Right renal pelvis (tissue), 4 donors: ENCODE measurements at places on chromosomes 1 and 21.

- DNase-seq = no peak
Measured at GRCh38 chr1:223678841-223679240, 13.3 kb upstream of the CAPN8 start.

DNA sequence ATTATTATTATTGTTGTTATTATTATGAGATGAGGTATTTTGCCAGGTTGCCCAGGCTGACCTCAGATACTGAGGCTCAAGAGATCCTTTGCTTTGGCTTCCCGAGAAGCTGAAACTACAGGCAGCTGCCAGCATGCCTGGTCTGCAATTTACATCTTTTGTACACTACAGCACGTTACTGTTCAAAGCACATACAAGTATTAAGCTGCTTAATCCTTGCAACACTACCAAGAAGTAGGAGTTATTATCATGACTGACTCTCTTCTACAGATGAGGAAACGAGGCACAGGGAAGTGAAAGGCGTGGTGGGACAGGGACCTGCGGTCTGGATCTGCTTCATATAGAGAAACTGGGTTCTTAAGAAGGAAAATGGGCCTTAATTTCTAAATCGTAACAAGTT, 11.6 kb downstream of the ERG start:
- DNase-seq = no peak

- no peak for DNase-seq
Measured at GRCh38 chr21:38380481-38381137, 117.7 kb downstream of the ERG start.

DNA sequence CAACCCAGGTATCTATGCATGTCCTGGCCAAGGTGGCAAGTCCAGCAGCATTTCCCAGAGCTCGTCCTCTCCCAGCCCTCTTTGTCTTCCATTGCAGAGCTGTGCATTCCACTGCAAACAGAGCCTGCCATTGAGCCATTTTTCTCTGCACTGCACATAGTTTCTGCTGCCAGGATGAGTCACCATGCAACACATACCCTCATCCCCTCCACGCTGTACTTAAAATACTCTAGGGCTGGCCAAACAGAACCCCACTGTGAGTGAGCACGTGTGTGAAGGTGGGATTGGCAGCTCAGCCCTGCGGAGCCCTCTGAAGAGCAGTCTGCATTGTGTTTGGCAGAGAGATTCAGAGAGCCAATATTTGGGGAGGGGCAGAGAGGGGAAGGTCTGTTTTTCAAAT, 3.9 kb upstream of the ATP1B1 start:
- no peak for DNase-seq

DNA sequence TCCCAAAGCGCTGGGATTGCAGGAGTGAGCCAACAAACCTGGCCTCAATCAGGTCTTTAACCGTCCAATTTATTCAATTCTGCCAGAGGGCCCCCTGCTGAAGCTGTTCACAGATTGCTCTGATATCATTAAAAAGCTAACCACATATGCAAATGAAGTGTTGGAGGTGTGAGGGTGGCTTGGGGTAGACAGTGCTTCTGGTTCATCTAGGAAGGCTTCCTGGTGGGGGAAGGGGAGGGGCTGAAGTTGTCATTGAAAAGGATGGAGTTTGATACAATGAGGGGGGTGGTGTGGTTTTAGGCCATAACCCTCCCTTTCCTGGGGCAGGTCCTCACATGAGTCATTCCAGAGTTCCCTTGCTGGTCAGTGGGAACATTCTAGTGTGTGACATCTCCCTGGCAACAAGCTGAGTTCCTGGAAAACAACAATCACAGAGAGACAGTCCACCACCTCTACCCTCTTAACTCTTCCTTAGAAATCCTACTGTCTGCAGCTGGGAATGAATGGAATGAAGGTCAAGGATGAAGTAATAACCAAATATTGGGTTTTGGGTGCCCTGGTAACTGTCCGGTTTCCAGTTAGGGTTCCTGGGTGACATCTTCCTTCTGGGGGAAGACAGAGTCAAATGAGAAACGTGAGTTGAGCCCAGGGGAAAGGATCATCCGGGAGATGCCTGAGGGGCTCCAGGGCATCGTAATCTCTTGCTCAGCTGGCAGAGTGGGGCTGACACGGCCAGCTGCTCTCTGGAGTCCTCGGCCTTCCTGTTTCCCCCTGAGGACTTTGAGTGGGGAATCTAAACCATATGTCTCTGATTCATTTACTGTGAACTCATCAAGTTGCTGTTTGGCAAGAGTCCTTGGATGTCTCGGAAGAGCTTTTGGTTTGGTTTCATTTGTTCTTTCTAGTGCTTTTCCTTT, 32.2 kb downstream of the BATF3 start:
- DNase-seq = no peak

GRCh38 chr1:207868774-207869721, 41.9 kb downstream of the CD34 start:
- DNase-seq = peak; percentile 76

- DNase-seq = no peak
Measured at GRCh38 chr1:241105147-241105546, 251.9 kb downstream of the RGS7 start.

DNA sequence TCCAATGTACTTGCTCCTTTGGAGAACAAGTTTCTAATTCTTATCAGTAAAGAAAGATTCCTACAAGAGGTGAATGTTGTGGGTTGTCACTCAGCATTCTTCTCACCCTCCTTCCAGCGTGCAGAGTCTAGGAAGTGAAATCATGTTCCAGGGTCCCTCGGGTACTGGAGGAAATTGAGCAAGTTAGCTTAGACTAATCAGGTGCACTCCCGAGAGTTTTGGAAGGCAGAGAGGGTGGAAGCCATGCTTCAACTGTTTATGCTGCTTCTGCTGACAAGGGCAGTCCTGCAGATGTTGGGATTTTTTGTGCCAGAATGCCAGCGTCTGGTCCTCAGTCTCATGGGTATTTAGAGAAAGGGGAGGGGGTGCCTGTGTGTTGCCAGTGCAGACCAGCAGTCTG, 5.3 kb upstream of the C1orf115 start:
- no peak for DNase-seq

DNA sequence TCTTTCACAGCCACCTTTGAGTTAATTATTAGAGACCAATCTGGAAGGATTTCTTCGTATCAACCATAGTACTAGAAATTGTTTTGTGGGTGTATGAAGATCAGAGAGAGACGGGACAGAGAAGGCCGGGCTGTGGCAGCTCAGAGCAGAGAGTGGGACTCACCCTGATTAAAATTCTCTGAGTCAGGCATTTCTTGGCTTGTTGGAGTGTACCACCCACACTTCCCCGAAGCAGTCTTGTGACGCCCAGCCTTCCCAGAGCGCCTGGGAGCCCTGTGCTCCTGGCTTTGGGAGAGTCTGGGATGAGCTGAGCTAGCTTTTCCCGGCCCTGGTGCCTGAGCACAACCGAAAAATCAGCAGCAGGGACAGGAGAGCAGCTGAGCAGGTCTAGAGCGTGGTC, 19.4 kb downstream of the PLEKHM2 start:
- DNase-seq = no peak

GRCh38 chr1:107344268-107344760, 203.5 kb downstream of the NTNG1 start:
- DNase-seq = no peak

- DNase-seq = no peak
Measured at GRCh38 chr21:29232530-29233255, 66.0 kb upstream of the BACH1 start.

DNA sequence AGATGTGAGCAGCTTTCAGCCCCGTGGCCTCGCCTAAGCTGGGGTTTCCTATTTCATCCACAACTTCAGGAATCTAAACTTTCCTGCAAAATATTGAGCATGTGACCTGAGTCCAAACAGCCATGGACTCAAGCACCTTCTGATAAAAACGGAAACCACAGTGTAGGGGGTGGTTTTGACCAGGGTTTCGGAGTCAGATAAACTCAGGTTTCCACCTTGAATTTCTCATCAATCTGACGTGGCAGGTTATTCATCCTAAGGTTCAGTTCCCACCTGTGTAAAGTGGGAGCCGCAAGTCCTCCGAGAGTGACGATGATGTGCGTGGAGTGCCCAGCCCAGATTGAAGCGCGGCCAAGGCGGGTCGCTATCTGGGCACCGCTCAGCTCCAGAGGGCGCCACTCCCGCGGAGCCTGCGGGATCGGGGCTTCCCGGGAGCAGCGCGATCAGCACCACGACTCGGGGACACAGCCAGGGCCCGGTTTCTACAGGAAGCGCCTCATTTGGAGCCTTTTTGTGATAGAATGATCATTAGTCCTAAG, 871 bp upstream of the ETS2 start:
- no peak for DNase-seq

DNA sequence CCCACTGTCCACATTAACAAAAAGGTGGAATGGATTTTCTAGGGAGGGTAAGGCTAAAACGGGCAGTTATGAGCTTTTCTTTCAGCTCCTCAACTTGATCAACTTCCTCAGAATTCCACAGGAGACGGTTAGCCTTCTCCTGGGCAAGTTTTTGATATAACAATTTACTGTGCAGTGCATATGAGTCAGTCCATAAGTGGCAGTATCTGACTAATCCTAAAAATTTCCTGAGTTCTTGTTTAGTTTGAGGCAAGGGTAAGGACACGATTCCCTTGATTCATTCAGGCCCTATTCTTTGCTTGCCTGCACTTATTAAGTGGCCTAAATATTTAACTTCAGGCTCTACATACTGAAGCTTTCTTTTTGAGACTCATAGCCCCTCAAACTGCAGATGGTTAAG, 6.2 kb upstream of the AADACL3 start:
- DNase-seq = no peak

DNA sequence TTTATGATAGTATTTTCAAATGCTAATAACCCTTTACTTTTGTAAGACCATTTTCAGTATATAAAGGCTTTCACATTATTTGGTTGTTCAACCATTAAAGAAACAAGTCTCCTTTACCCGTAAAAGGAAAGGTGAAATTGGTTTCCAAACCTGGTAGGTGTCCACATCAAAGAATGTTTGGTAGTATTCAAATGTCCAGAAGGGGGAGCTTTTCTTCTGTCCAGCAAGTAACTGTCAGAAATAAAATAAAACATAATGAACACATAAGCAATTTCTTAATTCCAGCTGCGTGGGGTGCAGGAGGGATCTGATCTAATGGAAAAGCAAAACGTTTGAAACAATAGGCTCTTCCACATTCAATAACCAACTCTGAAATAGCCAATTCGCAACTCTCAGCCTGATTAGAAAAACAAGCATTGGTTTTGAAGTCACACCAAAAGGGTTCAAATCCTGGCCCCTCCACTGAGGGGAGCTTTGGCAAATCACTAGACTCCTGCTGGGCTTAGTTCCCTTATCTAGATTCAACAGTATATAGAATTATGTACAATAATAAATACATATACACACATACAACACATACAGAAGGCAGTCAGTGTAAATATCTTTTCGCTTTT, 11.0 kb downstream of the YIPF1 start:
- no peak for DNase-seq

GRCh38 chr1:33088119-33088906, 7.4 kb downstream of the AZIN2 start:
- DNase-seq = no peak
